ENCODE measurements at places on chromosomes 2 and 18.

DNA sequence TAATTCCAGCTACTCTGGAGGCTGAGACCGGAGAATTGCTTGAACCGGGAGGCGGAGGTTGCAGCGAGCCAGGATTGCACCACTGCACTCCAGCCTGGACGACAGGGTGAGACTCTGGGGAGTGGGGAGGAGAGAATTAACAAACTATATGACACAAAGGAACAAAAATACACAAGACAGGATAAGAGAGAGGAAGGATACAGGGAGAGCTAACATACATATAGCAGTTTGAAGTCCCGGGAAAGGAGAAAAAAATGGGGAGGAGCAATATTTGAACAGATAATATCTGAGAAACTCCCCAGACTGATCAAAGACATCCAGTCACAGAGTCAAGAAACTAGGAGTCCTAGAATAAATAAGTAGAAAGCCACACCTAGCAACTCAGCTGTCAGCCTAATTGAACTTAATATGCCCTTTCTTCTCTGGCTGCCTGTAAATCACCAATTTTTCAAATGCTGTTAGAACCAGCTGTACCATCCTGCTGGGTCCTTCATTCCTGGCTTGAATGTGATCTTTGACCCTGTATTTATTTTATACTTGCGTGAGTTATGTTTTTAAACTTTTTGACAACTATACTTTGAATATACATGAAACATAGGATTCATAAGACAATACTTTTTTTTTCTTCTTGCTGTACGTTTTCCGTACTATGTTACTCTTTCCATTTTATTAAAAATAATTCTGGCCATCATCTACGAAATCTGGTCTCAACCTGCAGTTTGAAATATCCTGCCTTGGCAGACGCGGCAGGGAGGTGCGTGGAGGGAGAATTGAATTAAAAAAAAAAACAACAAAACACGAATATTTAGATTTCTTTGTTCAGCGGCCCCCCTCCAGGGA, 876 bp upstream of the CYP27A1 start:
- no peak for DNase-seq

DNA sequence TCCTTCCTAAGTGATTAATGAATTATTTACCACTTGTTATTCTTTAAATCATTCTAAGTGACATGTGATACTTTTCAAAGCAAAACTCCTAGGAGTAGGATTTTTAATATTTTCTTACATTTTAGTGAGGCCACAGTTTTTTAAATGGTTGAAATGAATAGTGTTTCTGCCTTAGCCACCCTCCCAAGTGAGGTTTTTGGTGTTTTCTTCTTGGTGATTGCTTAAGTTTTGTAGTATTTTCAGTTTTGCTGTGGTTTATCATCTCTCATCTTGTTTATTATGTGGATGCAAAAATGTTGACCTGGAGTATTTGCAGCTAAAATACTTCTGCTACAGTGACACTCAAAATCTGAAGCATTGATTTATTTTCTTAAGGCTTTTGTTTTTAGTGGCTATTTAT, 9.8 kb downstream of the AFTPH start:
- DNase-seq = no peak

DNA sequence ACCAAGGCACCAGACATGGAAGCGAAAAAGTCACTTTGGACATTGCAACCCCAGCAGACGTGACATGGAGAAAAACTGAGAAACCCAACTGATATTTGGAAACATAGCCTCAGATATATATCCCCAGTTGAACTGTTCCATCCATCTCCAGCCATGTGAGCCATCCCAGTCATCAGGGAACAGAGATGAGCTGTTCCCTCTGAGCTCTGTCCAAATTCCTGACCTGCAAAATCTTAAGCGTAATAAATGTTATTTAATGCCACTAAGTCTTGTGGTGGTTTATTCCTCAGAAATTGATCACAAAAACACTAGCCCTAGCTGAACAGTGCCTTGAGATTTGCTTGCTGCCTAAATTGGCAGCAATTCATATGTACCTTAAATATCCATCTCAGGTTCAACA, 182.8 kb downstream of the NRP2 start:
- no peak for DNase-seq

DNA sequence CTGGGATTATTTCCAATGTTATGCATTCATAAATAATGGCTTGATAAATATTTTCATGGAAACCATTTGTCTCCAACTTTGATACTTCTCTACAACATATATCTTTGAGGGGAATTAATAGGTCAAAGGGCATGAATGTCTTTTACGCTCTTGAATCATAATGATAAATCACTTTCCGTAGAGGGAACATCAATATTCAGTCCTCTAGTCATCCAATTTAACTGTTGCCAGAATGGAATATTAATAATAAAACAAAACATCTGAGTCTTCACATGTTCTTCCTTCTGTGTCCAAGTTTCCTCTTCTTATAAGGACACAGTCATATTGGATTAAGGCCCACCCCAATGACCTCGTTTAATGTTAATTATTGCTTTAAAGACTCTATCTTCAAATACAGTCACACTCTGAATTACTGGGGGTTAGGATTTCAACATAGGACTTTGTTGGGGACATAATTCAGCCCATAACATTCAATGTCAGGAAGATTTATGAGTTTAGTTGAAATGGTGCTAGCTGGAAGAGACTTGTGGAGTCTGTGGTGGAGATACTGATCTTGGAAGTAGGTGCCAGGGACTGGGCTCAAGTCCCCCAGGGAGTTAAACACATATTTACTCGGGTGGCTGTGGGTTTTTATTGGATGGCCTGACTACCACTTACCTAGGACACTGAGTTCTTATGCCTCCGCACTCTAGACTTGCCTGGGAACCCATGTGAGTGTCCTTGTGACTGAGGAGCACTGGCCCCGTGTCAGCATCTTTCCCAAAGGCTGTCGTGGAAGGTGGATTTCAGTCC, 85.0 kb upstream of the SEC11C start:
- DNase-seq = no peak

GRCh38 chr2:128599700-128600099, 281.0 kb upstream of the HS6ST1 start:
- DNase-seq = no peak

DNA sequence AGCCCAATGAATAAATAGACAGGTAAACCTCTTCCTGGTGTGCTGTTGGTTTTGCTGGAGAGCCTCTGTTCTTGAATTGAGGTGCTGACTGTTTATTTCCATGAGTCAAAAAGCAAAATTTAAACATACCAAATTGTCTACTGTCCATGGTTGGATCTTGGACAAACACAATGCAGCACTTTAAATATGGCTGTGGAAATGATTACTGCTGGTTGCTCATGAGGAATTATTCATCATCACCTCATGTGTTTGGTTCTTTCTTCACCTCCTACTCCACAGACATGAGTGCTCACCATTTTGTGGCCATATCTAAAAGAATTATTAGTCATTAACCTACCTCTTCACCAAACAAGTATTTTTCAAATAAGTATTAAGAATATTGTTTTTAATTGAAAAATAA, 85.3 kb upstream of the GALNT5 start:
- DNase-seq = no peak

DNA sequence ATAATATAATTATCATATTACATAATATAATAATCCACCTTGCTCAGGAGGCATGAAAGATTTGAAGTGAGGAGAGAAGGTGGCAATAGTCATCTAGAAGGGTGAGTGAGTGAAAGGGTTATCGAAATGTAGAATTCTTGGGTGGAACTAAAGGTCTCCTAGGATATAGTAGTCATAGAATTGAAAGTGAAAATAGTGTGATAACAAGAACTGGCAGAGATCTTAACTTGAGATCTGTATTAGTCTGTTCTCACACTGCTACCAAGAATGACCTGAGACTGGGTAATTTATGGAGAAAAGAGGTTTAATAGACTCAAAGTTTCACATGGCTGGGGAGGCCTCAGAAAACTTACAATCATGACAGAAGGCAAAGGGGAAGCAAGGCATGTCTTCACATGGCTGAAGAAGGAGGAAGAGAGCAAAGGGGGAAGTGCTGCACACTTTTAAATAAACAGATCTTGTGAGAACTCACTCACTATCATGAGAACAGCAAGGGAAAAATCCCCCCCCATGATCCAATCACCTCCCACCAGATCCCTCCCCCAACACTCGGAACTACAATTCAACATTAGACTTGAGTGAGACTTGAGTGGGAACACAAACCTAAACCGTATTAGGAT, 351.5 kb downstream of the NR4A2 start:
- no peak for DNase-seq

- peak; percentile 64 for DNase-seq
These were observed 1.1 kb downstream of the CYBRD1 start for GRCh38 chr2:171523088-171524017.

GRCh38 chr18:14086458-14087231, 45.6 kb downstream of the ZNF519 start:
- peak; percentile 45 for DNase-seq

DNA sequence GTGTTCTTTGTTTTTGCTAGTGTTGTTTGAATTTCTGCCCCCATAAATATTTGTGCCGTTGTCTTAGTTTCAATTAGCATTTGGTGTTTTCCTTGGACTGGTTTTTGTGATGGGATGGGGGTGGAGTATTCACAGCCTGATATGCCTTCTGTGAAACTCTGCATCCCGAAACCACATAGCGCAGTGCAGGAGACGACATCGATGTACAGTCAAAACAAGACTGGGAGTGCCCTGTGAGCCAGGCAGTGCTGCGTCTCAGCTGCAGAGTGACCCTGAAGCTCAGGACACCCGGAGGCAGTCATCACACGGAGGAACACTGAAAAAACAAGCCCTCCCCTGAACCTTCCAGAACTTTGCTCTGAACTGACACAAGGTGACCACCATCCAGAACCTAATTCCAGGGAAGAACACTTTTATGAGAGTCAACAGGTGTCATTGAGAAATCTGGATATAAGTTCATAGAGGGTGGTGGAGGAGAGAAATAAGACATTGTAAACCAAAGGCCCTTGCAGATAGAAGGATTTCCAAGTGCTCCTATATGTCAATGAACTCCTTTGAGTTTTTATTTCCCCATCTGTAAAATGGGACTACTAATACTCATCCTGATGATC, 61.2 kb upstream of the CABLES1 start:
- no peak for DNase-seq

GRCh38 chr18:63869374-63869773, 18.1 kb upstream of the SERPINB2 start:
- DNase-seq = no peak

- no peak for DNase-seq
These were observed 682 bp upstream of the LNPK start for GRCh38 chr2:176002688-176003210.

DNA sequence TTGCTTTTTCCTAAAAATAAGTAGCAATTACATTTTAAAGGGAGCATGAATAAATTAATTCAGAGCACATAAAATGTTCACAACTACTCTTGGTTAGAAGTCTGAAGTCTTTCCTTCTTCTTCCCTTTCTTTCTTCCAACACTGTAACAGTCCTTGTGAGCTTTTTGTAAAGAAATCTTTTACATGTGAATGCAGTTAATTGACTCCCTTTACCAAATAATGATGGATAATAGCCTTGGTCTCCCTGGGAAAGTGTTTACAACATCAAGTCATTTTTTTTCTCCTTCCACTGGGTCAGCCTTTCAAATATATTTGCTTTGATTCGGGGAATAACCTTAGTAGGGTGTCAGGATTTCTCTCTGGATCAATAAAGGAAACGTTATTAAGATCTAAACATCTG, 39.1 kb downstream of the CALCRL start:
- DNase-seq = no peak

GRCh38 chr2:17475286-17475685, 43.0 kb downstream of the RAD51AP2 start:
- DNase-seq = no peak

GRCh38 chr2:50455351-50455939, 576.5 kb downstream of the NRXN1 start:
- no peak for DNase-seq

- no peak for DNase-seq
These were observed 75.5 kb upstream of the LPIN2 start for GRCh38 chr18:3088449-3088848.

GRCh38 chr2:157920736-157921135, 44.6 kb upstream of the ACVR1 start:
- no peak for DNase-seq

DNA sequence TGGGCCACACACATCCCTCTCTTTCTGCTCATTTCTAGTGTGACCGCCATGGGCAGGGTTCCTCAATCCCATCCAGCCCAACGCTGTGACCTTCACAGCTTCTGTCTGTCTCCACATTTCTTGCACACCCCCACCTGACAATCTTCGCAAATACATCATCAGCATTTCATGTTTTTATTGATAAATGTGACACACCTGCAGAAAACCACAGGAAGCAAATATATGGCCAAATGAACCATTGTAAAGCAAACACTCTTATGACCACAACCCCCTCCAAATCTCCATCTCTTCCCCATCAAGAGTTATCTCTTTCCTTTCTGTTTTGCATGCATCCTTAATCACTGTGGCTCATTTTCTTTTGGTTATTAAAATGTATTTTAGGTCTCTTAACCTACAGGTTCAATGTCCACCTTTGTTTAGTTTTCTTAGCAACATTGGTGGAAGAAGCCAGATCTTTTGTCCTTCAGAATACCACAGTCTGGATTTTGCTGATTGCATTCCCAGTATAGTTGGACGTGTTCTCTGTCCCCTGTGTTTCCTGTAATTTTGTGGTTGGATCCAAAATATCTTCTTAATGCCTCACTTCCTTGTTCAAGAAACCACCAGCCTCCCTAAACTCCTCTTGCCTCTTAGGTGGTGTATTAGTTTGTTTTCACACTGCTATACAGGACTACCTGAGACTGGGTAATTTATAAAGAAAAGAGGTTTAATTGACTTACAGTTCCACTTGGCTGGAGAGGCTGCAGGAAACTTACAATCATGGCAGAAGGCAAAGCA, 9.8 kb upstream of the NCK2 start:
- no peak for DNase-seq

DNA sequence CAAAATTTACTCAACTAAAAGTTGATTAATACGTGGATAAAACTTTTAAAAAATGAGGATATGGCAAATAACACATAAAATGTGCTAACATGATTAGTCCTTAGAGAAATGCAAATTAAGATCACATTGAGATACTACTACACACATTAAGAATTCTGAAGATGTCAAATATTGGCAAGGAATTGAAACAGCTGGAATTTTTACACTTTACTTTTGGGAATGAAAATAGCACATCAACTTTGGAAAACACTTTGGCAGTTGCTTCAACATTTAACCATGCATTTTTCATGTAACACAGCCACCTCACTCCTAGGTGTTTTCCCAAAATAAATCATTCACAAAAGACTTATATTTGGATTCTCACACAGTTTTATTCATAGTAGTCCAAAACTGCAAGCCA, 687.9 kb upstream of the SETBP1 start:
- DNase-seq = no peak

GRCh38 chr2:235267251-235267650, 226.6 kb upstream of the AGAP1 start:
- DNase-seq = no peak

- no peak for DNase-seq
These were observed 2.1 kb downstream of the FAM178B start for GRCh38 chr2:96984300-96984699.

- DNase-seq = no peak
These were observed 326.5 kb upstream of the THUMPD2 start for GRCh38 chr2:40105593-40105992.

GRCh38 chr2:231708773-231709635, 679 bp downstream of the PTMA start:
- no peak for DNase-seq

Measured in GM10248 (cell line).